ENCODE measurements at places on chromosomes 3 and 15. TPM values are rescaled to one million over a fixed set of nuclear protein-coding genes. Genes with fewer than 3 reads are reported as not detected.

DNA sequence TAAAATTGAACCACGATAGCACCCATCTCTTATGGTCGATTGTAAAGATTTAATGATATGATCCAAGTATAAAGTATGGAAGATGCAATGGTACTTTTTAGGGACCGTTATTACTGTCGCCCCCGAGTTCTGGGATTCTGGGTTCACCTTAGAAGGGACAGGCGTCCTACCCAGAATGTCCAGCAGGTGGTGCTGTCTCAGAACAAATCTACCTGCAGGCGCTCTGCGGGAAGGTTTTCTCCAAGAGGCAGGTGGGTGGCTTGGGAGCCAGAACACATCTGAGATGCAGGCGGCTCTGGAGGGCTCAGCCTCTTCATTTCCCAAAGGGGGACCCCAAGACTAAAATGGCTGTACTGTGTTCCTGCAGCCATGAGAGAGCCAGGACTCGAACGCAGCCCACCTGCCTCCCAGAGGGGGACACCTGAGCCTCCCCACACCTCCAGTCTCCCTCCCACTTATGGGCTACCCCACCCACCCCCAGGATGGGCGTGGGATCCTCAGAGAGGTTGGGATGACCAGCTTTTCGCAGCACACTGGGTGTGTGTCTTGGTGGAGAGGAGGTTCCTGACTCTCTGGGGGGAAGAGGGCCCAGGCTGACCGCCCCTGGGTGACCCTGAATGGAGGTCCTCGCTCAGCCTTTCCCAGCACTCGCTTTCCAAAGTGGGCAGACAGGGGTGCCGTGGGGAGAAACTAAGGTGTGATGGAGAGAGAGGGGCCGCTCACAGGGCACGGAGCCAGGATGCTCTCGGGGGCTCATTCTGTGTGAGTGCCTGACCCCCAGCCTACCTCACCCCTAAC is 28.1 kb upstream of the CORO2B start:
- DNase-seq = peak; percentile 92

STAC gene
- total RNA-seq = 11.9 TPM

GRCh38 chr15:56156877-56157276 is 86.8 kb downstream of the RFX7 start:
- no peak for DNase-seq

NRG4 gene
- total RNA-seq = not detected

DNA sequence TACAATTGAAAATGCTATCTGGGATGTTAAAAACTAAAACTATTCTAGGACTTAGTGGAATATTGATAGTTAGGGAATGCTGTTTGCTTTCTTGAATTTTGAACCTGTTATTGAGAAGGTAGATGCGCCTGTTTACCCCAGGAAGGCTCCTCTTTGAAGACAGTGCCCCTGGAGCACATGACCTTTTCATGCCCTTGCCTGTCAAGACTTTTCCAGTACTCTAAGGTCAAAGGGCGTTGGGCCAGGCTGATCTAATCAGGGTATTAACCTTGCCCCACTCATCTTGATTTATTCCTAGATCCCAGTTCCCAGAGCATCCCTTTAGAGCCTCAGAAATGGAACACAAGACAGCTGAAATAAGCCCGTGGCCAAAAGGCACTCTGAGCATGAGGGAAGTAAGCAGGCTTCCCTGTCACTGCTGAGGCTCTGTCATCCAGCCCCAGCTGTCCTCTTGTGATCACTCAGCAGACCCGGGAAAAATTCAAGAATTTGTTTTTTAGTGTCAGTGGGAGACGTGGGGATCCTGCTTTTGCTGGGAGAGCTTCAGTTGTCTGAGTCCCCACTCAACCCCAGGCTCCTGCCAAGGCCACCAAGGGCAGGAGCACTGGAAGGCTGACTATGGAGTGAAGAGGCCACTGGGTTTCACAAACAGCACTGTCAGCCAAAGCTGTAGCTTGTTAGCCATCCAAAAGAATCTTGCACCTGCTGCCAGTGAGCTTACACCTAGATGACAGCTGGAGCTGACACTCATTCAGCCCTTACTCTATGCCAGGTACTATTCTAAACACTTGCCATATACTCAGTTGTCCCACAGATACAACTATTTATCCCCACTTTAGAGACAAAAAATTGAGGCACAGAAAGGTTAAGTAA is 169.0 kb downstream of the PGPEP1L start:
- DNase-seq = no peak

ZNF385D gene
- 7.7 TPM for total RNA-seq

NLGN1 gene
- total RNA-seq = 20.9 TPM

GRCh38 chr3:162525066-162525742 is 1028.6 kb downstream of the OTOL1 start:
- DNase-seq = no peak

CNTN3 gene
- 1.4 TPM for total RNA-seq

DNA sequence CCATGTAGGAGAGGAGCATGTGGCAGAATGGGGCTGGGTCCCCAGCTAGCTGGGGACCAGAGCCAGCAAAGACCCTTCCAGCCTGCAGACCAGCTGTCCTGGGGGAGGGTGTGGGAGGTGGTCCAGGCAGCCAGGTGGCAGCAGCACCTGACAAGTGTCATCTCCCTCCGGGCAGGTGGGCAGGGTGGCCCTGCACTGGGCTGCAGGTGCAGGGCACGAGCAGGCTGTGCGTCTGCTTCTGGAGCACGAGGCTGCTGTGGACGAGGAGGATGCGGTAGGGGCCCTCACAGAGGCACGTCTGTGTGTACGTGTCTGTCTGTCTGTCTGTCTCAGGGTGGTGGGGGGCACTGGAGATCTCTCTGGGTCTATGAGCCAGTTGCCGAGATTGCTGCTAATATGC is 5.5 kb downstream of the ANKDD1A start:
- no peak for DNase-seq

CPB1 gene
- not detected for total RNA-seq
